ENCODE measurements at places on chromosomes 3 and 15.

DNA sequence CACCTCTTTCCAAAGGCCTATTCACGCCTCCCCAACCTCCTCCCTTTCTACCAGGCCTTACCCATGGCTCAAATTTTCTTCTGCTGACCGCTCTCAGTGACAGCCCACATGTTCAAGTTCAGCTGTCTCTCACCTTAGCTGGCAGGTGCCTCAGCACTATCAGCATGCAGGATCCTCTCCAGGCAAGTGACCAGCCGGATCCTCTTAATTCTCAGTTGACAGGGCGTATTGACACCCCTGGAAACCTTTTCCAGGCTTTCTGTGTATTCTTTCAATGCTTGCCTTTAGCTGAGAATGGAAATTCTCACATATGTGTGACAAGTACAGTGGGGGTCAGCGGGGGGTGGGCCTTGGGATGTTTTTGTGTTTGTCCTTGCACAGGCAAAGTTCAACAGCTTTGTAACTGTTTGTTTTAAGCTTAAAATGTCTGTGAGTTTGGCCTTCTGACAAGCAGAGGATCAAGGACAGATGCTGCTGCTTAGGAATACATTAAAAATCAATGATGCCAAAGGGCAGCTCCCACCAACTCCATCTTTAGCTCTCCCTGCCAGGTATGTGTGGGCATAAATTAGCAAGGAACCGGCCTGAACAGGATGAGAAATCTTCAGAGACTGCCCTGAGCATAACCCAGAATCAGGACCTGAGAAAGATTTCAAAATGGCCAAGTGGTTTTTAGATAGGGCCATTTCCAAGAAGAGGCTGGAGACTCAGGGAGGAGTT is 17.4 kb upstream of the BDH1 start:
- DNase-seq, result no peak

- no peak for DNase-seq
Observed at GRCh38 chr15:81380668-81381067, 6.7 kb upstream of the TMC3 start.

- no peak for DNase-seq
Observed at GRCh38 chr3:114005481-114005880, 50.8 kb downstream of the CCDC191 start.

DNA sequence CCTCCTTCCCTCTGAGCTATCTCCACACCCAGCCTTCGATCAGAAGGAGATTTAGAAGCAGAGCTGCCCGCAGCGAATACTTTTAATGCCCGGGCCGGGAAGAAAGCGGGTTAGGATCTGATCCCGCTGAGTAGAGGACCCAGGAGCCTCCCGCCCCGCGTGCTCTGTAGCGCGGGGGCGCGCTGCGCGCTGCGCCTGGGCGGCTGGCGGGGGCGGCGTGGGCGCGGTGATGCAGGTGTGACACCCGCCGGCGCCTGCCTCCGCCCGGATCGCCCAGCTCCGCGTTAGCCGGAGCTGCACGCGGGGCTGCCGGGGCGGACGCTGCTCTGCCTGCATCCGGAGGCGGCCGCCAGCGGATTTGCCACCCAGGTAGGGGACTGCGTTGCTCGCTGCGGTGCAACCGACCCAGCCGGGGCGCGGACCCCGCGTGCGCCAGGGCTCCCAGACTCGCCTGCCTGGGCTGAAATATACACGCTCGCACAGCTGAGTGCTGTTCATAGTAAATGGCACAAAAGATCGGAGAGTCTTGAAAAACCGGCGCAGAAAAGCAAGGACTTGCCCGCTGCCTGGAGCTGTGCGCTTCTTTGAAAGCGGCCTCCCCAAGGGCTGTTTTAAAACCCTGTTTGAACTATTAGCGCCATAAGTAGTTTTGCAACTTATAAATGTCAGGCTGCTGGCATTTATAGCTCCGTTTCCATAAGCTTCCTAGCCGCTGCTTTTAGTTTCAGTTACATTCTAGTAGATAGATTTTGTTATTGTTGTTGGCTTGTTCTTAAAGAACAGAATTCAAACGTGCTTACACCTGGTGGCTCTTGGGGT is at the start of gene SV2B:
TSS of gene SV2B (plus strand) at position 263 of the 819 bp plus-strand sequence. CDS start 126,007 bp downstream, outside the sequence.
- no peak for DNase-seq

GRCh38 chr15:45435124-45435903 is 57.0 kb upstream of the GATM start:
- no peak for DNase-seq

GRCh38 chr3:126969586-126969985 is 13.3 kb upstream of the PLXNA1 start:
- DNase-seq, result no peak

DNA sequence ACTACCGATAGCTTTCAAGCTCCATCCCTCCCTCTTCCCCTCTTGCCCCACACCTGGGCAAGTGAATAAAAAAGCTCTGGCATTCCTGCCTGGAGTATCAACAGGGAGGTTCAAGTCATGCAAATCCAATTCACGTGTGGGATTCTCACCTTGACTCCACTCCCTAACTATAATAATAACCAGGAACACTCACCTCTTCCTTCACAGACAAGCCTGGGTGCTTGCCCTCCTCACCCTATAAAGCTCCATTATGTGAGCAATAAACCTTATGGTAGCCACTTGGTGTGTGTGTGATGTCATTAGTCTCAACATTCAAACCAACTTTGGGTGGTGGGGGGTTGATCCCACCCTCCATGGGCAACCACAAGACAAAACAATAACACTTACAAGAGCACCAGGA is 16.6 kb downstream of the CHDH start:
- no peak for DNase-seq

DNA sequence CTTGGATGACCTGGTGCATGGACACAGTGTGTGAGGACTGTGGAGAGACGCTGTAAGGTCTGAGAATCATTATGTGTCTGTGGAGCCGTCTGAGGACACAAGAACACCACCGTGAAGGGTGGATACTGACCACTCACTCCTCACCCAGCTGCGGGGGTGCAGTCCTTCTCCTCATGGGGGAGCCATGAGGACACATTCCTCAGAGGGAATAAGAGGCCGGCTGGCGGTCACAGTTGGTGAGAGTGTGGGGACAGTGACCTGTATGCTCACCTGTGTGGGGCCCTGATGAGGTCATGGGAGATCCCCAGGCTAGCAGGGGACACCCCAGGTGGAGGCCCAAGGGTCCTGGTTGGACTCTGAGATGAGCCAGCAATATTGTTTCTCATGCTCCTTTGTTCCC is 2.5 kb upstream of the TRPM1 start:
- DNase-seq, result no peak

- DNase-seq, result no peak
Observed at GRCh38 chr15:39777496-39777895, 5.1 kb downstream of the FSIP1 start.

DNA sequence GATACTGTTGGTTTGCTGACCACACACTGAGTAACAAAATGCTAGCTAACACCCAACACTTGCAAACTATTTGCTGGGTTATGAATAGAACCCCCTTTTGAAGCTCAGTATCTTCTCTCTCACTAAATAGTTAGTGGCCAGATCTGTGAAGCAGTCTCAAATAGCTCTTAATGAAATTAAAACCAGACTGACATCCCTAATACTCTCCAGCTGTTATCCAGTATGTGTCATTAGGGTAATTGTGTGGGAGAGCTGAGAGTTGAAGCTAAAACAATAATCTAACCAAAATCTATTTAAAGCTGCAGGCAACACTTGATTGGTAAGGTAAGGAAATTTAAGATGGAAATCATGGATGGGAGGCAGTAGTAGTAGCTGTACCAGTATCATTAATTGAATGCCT is 110.4 kb upstream of the RORA start:
- DNase-seq, result no peak

DNA sequence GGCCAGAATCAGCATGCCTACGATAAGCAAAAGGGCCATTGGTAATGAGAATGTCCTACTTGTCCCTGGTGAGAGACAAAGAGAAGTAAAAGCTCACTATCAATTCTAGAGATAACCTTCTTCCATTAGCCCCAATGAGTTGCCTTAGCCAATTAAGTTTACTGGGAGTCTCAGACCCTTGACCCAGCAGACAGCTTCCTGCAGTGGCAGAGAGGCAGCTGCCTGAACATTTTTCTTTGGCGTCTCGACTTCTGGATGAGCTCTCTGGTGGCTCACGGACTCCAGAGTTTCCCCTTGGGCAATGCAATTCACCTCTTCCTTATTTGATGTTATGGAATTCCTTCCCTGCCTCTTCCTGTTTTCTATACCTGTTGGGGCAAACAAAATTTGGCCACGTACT is 1034.4 kb downstream of the NAALADL2 start:
- DNase-seq, result no peak

DNA sequence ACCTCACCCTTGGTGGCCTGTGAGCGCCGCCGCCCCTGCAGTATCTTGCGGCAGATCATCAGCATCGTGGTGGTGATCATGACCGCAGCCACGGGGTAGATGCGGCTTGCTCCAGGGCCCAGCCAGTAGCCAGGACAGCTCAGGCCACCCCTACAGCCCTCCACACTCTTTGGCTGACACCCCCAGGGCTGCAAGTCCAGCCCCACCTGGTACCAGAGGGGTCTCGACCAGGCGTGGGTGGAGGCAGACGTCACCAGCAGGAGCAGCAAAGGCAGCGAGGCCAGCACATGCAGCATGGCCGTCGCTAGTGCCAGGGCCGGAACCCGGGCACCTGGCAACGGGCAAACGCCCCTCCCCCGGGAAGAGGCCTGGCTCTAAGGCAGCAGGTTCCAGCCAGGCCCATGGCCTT is at the start of gene TMEM89:
TSS of gene TMEM89 (minus strand) at position 309 of the 409 bp plus-strand sequence. CDS start at position 296, 13 bp downstream.
- no peak for DNase-seq

DNA sequence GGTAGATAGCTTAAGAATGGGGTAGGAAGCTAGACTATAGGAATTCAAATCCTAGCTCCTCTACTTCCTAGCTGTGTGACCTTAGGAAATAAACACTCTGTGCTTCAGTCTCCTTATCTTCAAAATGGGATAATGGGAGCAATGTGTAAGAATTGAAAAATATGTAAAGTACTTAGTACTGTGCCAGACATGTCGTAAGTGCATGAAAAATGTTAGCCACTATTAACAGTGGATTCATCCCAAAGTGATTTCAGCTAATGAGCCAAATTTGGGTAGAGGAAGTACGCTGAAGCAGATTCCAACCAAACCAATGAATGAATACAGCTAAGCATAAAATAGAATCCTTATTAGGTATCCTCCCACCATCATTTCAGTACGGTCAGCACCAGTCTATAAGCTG is 192.1 kb downstream of the RORA start:
- DNase-seq, result no peak

DNA sequence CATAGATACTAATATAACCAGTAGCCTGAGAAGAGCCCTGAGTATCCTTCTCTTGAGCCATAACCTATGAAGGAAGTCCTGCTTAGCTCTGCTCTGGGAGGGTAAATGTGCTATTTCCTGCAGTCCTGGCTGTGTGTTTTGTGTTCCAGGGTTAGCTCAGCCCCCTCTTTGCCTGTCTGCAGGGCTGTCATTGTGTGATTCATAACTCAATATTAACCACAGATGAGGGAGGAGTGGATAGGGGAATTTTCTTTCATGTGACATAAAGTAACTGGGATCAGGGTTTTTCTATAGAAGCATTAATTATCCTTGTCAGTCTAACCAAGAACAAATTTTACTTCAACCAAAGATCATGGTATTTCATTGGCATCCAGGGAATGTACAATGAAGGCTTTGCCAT is 183.3 kb upstream of the ZBTB20 start:
- no peak for DNase-seq

- DNase-seq, result no peak
Observed at GRCh38 chr15:32704395-32704981, 13.3 kb upstream of the GREM1 start.

GRCh38 chr15:50876260-50876988 is 32.1 kb upstream of the AP4E1 start:
- no peak for DNase-seq

DNA sequence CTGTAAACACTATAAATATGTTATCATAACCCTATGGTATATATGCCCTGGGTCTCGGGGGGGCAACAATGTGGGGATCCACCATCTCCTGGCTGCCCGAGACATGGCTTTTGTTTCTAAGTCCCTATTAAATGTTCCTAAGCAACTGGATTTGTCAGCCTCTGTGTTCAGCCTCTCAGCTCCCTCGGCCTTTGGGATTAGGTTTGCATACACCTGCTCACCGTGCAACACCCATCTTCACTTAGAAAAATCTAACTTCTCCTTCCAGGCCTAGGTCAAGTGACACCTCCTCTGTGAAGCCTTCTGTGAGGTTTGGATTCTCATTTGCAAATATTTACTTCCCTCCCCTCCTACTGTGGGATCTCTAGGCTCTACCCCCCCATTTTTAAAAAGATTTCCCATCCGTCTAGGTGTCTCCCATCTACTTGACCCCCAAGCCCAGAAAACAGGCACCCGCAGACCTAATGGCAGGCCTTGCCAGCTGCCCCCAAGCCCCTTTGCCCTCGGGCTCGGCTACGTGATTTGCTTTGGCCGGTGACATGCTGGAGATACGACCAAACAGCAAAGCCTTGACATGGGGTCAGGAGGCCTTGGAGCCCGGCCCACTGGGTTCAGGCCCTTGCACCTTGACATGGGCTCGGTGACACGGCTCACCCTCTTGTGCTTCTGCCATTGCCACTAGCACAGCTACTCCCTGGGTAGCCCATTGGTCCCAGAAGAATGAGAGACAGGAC is 66.0 kb upstream of the BLM start:
- no peak for DNase-seq
